CD4-positive, alpha-beta T cell treated with Interleukin-17A for 1 hour (primary cell): ENCODE measurements at places on chromosomes 12 and 14.

DNA sequence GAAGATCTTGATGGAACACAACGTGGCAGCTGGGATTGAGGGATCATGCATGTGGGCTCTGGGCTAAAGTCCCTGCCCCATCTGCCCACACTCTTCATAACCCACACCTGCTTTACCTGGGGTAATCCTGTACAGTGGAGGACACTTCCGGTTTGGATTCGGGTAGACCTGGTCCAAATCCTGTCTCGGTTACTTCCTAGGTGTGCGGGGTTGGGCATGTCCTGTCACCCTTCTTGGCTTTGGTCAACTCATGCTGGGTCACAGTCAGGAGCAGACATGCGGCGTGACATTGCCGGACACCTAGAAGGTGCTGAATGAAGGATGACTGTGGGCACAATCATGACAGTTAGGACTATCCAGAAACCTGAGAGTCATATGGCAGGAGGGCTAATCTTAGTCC, 30.7 kb upstream of the WSCD2 start:
- no peak for DNase-seq

DNA sequence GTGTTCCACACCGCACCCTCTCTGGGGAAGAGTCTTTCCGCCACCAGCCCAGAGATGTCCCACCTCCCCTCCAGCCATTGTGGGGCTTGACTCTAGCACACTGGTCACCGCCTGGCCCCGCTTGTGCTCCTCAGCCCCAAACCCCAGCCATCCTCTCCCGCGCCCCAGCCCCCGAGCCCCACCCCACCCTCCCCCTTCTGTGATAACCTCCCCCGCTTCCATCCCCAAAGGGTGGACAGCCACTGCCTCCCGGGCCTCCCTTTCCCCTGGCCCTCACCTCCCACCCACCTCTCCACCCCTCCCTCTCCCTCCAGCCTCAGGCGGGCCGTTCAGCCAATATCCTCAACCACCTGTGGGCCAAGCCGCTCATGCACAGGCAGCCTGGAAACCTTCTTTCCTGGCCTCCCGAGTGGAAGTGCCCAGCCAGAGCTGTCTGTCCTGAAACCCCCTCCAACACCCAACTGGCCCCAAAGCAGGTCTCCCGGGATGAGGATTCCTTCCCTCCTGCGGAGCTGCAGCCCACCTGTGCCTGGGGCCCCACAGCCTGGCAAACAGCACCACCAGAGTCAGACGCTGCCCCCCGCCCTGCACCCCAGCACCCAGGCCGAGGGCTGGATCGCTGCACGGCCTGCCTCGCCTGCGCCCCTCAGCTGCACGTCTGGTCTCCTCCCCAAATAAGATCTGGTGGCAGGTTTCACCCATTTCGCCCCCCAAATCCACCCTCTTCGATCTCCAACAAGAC, 27.1 kb upstream of the NUDT14 start:
- no peak for DNase-seq

DNA sequence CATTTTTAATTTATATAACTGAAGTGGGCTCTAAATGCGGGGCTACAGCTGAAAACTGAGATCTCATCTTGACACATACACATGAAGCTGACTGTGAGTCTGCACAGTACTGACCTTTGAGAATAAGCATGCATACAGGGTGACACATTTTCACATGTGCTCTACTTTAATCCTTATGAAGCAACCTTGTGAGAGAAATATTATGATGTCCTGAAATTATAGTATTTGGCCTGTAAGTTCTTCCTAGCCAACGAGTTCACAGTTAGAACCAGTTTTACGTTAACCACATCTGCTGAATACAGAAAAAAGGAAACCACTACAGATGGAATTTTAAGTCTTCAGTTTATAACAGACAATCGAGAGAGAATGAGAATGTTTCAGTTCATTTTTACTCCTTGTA, 70.3 kb downstream of the SPPL3 start:
- DNase-seq = no peak

GRCh38 chr14:68977718-68978171, 1.4 kb downstream of the ACTN1 start:
- DNase-seq = peak; percentile 55

DNA sequence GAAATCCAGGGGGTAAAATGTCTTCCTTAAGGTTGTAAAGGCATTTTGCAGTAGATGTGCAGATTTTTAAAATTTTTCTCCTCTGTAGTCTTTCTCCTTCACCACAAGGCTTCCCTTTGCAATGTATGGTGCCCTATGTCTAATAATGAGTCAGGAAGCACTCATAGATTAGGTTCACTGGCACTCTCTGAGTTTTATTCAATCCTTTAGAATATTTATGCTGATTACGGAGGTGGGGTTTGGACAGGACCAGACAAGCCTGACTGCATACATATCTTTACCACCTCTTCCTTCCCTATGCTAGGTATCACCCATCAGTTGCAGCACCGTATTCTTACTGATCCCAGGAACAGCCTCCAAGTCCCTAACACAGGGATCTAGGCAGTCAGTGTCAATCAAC, 99.5 kb downstream of the NEDD1 start:
- no peak for DNase-seq

DNA sequence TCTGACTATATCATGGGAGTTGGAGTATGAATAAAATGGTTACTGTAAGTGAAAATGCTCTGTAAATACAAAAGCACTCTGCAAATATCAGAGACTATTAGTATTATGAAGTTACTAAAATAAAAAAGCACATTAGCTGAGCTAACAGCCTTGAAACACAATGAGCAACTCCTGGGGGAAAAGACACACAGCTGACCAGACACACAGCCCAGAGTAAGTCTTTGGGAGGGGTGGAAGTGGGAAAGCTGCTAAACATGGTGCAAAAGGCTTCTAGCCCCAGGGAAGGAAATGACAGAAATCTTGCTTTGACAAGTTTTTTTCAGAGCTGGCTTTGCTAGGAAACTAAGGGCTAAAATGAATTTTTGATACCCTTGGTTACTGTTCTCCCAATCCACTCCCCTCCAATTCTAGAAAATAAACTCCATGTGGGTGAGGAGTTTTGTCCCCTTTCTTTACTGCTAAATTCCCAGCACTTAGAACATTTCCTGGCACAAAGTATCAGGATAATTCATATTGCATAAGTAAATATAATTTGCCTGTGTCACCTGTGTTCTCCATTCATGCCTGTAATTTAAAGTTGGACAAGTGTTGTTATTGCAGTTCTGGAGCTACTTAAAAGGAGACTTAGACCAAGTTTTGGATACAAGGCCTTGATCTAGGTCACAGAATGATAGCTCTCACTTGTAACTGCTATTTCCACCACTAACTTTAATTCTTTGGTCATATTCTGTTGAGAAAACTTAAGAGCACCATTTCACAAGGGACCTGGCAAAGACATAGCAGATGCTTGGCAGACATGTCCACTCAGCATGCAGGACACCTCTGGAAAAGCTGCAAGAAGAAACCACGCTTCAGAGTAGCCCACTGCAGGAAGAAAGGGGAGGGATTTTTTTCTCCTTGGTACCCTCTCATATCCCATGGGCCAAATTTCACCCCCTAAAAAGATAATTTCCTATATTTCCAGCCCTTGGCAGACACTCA, 19.0 kb upstream of the RAB3IP start:
- no peak for DNase-seq

- no peak for DNase-seq
Measured at GRCh38 chr14:105091517-105092170, 26.4 kb upstream of the GPR132 start.

- no peak for DNase-seq
Measured at GRCh38 chr14:99763527-99764221, 29.5 kb upstream of the EML1 start.

- DNase-seq = no peak
Measured at GRCh38 chr14:97280526-97280925, 483.3 kb downstream of the VRK1 start.

- no peak for DNase-seq
Measured at GRCh38 chr12:97638739-97639138, 176.1 kb downstream of the RMST start.

- no peak for DNase-seq
Measured at GRCh38 chr12:108805136-108805535, 52.2 kb downstream of the SSH1 start.

DNA sequence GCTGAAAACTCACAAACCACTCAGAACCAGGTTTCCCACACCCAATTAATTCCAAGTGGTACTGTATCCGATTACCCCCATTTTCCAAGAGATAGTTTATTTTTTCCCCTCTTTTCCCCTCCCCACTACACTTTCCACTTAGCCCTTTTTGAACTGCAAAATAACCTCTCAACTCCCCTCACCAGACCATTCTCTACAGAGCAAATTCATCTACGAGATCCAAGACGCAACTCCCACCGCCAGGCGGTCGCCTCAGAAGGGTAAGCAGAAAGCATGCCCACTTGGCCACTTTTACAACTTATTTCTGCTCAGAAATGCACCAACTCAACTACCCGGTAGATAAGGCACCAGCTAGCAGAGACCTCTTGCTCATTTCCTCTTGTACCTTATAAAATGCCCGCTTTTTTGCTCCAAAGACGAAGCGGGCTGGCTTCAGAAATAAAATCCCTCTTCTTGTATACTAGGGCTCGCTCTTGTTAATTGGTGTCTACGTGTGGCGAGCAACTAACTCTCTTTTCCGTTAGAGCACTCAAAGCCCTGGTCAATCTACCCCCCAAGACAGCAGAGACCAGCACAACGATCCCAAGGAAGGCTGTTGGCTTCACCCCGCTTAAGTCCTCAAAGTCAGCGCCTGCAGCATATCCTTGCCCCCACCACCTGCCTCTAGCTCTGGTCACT, 910 bp upstream of the SRP54 start:
- peak; percentile 48 for DNase-seq

GRCh38 chr12:106238146-106238545, 9.7 kb downstream of the CKAP4 start:
- no peak for DNase-seq

DNA sequence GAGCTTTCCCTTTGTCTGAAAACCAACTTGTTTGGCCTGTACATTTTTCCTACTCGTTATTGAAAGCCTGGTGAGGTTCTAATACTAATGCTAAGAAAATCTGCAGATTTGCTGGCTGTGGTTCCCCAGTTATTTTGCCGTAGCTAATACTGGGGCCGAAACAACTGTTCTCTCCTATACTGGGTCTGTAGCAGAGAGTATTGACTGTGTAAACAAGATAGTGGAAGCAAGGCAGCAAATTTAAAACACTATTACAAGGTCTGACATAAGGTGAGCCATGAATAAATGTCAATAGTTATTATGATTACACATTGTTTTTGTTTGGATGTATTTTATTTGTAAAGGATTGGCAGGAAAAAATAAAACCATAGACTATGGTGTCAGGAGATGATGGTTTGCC, 1244.0 kb downstream of the AACS start:
- DNase-seq = no peak

GRCh38 chr14:71742485-71742884, 189.7 kb upstream of the RGS6 start:
- no peak for DNase-seq

DNA sequence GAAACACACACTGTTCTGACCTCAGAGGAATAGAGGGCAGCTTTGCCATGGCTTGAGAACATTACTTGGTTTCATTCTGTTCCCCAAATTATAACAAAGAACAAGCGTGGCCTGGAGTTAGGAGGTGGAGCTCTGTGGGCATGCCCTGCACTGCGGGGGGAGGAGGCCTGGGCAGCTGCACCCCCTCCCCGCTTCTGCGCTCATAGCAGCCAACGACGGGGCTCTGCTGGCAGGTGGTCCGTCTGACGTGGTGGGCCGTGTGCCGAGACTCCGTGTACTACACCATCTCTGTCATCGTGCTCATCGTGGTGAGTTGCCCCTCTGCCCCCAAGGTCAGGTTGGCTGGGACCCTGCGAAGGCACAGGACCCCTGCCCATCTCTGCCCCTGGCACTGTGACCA, 70.4 kb upstream of the RIN3 start:
- no peak for DNase-seq

GRCh38 chr14:68813318-68813838, 20.5 kb upstream of the ZFP36L1 start:
- no peak for DNase-seq

DNA sequence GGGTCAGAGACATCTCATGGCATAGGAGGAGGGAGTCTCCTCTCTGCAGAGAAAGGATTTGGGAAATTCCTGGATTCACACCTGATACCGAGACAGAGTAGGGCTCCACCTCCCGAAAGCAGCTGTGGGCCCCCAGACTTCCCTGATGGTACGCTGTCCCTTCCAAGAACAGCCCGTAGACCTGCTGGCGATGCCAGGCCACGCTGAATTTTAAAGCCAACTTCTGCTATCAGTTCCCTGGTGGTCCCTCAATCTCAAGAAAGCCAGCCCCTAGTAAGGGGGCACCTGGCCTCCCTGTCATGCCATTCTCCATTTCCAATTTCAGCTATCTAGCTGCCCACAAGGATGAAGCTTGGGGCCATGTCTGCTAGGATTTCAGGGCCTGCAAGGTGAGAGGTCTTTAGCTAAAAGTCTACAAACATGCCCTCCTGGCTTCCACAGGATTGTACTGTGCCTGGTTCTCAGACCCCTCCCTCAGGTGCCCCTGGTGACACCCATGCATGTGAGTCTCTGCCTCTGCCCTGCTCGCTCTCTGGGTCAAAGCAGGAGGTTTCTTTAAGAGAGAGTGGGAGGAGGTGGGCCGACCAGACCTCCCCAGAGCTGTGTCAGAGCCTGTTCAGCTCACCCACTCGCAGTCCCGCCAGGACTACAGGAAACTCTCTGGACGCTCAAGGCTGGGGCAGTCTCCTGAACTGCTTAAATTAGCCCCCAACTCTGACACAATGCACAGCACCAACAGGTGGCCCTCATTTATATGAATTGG, 30.5 kb downstream of the ANO2 start:
- DNase-seq = no peak

DNA sequence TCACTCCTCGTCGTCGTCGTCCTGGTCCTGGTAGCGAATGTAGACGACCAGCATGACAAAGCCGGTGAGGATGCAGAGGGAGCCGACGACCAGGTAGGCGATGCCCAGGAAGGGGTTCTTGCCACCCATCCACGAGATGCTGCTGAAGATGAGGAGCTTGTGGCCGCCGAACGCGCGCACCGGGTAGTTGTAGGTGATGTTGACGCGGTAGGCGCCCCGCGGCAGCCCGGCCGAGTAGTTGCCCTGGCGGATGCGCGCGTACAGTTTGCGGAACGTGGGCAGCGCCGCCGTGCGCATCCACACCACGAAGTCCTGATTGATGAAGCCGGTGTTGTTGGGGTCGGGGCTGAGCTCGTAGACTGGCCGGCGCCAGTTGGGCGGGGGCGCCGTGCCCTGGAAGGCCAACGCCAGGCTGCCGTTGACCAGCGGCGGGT, 1.0 kb downstream of the TMEM30B start:
- DNase-seq = no peak

- DNase-seq = no peak
Measured at GRCh38 chr14:31275731-31276130, 68.1 kb upstream of the HECTD1 start.

- no peak for DNase-seq
Measured at GRCh38 chr12:12776261-12776660, 9.2 kb upstream of the APOLD1 start.

DNA sequence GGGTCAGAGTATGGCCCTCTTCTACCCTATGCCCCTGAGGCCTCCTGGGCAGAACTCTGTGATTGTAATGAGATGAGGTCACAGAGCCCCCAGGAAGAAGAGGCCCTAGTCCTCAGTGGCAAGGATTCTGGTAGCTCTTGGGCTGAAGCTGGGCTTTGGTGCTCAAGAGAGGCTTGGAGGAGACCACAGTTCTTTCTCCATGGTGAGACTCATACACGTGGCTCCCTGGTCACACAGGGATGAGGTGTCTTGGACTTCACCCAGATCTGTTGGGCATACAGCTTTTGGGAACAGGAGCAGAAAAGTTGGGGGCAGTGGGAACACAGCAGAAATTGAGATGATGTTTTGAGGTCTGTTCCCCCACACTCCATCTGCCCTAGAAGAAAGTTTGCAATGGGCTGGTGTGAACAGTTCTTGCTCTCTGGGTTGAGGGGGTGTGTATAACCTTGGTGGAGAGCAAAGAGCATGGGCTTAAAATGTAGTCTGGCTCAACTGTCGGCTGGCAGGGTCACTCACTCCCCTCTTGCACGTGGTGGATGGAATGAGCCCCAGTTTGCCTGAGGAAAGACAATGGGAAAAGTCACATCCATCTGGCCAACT, at the start of gene KRT86:
Gene KRT86 (plus strand): TSS at position 125 of the 600 bp plus-strand sequence. CDS start 27,272 bp downstream, outside the sequence.
- no peak for DNase-seq
